ENCODE measurements at places on chromosomes 2 and 18.

DNA sequence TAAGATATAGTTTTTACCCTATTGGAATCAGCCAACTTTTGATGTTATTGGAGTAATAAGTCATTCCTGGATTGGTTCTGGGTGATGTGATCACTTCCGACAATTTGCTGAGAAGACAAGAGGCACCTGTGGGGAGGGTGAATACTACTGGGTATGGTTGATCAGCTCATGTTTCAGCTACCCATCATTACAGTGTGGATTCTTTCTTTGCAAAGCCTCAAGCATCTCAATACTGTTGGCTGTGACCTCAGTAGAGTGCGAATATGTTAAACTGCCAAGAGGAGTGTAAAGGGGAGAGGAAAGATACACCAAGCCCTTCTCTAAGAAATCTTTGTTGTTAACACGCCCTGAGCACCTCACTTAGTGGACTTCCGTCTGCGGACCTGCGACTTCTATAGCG, 317.7 kb downstream of the TDRD15 start:
- DNase-seq: no peak

DNA sequence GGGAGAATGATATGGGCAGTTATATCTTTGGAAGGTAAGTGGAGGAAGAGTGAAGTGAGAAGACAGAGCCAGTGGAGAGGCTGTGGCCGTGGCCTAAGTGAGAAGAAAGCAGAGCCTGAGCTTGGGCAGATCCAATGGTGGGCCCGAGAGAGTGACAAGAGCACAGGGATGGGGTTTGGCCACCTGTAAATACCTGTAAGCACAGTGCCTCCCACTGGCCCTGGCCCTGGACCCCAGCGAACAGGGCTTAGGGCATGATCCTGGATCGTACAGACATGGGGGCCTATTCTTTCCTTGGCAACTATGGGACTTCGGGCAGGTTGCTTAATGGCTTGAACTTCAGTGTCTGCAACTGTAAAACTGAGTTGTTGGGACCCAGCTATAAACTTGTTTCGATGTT, 44.1 kb downstream of the MTCL1 start:
- no peak for DNase-seq

DNA sequence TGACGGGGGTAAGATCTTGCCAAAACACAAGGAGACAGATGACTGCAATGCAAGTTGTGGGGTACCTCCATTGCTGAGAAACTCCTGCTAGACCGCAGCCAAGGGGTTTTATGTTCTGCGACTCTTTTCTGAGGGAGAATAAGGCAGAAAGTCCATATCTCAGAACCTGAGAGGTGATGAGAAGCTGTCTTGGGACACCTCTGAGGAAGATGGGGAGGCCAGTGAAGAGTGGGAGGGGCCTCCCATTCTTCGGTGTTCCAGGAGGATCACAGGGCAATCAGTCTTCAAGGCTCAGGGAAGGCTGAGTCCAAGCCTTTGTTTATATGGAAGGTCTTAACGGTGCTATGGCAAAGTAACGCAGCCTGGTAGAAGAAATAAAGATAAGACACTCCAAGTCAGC, 18.0 kb downstream of the CYP27A1 start:
- no peak for DNase-seq

- no peak for DNase-seq
Measured at GRCh38 chr2:6644261-6644660, 221.4 kb downstream of the CMPK2 start.

DNA sequence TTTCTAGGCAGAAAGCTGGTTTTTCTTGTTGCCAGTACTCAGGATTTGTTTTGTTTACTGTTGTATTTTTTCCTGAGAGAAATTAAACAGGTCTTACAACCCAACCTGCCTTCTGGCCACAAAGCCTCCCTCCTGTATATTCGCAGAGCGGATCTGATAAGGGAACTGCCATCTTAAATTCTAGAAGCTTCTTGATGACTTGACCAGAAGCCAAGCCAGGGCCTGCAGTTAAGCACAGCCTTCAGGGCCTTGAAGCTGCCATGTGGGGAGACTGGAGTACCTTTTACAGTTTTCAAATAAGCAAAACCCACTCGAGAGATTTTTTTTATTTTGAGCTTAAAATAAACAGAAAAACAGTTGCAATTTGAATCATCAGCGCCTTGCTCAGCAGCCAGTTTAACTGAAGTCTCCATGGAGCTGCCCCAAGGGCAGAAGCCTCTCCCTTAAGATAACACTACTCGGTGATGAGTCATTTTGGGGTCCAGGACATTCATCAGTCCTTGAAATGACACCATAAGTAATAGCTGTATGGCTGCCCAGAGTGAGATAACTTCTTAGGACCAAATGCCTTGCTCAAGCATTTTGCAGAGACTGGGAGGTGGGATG, 51.5 kb upstream of the PHLPP1 start:
- DNase-seq: no peak

DNA sequence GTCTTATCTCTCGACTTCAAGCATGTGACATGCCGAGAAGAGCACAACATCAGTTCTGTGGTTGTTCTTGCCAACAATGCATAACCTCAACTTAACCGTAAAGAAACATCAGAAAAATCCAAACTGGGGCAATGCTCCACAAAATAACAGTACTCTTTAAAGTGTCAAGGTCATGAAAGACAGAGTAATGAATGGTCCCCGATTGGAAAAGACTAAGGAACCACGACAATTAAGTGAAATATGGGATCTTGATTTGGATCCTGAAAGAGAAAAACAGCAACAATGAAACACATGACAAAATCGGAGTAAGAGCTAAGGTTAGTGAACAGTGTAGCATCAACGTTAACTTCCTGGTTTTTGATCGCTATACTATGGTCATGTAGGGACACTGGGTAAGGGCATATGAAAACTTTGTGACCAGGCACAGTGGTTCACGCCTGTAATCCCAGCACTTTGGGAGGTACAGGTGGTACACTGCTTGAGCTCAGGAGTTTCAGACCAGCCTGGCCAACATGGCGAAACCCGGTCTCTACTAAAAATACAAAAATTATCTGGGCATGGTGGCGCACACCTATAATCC, 55.2 kb downstream of the UNC50 start:
- DNase-seq: no peak

DNA sequence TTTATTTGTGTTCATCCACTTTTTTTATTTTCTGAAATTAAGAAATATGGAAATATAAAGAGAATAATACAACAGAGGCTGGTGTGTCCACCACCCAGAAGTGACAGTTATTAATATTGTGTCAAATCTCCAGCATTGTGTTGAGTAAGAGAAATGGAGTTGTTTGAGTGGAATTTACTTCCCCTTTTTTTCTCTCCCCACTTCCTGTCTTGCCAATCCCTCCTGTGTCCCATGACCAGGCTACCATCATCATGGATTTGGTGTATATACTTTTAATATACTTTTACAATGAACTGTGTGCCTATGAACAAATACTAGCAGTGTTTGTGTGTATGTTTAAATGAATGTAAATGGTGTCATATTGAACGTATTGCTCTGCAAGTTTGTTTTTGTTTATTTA, 276.9 kb upstream of the SKOR2 start:
- no peak for DNase-seq

DNA sequence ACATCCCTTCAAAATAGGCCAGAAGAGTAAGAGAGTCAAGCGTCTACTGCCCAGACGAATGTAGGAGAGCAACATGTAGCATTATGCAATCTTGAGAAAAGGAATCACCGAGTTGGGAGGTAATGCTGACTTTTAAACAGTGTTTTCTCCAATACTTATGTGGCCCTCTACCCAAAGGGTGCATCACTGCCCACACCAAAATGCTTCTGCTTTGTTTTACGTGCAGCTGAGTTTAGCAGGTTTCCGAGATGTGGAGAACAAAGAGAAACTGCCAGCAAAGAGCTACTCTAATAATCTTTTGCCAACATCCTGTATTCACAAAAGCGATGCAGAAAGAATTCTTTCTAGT, 63.4 kb upstream of the ZEB2 start:
- DNase-seq: no peak

DNA sequence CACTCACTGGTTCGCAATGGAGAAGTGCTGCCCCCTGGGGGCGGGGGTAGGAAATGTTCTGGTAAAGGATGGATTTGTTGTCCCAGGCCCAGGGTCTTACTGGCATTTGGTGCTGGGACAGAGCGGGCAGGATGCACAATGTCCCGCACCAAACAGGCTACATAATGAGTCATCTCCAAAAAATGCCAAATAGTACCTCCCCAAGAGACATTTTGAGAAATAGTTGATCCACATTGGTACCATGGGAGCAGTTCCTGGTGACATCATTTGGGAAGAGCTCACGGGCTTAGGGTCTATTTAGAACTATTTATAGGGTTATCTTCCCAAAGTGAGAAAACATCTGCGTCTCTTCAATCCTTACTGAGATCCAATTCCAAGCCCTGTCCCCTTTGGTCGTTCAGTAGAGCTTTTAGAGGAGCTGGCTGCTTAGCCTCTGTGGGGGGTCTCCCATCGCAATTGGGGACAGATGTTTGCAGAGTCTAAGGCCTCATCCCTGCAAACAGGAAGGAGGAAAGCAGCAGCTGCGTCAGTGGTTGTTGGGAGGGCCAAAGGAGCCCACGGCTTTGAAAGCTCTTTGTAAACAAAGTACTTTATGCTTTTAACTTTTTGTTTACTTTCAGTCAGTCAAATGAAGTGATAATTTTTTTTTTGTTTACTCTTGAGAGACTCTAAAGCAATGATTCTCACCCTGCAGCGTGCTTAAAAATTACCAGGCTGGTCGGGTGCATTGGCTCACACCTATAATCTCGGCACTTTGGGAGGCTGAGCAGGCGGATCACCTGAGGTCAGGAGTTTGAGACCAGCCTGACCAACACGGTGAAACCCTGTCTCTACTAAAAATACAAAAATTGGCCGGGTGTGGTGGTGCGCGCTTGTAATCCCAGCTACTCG, 49.3 kb downstream of the GREB1 start:
- DNase-seq: no peak

DNA sequence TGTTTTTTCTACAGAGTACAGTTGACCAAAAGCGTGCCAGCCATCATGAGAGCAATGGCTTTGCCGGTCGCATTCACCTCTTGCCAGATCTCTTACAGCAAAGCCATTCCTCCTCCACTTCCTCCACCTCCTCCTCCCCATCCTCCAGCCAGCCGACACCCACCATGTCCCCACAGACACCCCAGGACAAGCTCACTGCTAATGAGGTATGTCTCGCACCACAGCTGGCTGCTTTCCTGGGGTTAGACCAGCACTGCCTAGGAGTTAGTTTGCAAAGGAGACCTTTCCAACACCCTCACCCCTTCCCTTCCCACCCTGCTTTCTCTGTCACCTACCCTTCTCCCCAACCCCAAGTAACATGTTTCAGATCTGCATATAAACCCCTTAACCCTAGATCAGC, 120.3 kb upstream of the IL1R2 start:
- no peak for DNase-seq

DNA sequence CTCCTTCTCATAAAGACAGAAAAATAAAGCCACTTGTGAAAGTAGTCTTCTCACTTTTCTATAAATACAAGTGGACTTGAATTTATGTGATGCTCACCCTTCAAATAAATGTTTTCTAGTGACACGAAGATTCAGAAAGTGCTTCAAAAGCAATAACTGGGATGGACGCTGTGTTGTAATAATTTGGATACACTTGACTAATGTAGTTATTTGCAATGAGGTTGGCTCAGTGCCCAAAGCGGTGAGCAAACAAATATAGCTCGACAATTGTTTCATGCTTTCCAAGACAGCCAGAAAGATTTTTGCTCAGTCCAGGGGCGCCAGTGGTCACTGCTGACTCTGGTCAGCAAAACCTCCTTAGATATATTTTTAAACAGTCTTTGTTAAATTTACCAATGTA, 278.6 kb upstream of the KLHL14 start:
- DNase-seq: no peak

DNA sequence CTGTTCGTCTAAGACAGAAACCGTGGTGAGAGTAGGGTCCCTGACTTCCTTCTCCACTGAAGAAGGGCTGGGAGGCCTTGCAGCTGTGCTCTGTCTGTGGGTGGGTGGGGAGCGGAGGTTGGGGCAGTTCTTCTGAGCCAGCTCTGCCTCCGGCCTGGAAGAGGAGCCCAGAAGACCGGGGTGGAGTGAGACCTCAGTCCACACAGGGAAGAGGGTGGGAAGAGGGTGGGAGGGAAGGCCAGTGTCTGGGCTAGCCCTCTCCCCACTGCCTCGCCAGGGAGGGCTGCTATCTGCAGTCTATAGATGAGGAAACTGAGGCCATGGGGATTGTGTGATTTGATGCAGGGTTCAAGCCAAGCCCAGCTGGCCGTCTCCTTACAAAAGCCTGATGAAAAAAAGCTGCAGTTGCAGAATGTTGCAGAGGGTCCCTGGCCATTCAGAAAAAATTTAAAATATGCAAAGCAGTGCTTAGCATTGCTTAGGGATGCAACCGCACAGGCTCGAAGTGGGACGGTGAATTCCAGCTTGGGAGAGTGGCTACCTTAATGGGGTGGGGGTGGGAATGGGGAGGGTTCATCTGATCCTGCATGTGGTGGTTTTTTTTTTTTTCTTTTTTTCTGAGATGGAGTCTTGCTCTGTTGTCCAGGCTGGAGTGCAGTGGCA, 181.6 kb upstream of the HS6ST1 start:
- no peak for DNase-seq

GRCh38 chr2:121491518-121491917, 39.2 kb upstream of the RNU4ATAC start:
- no peak for DNase-seq

GRCh38 chr18:67310826-67311225, 205.7 kb downstream of the DSEL start:
- no peak for DNase-seq

GRCh38 chr2:38765149-38765548, 12.9 kb upstream of the GEMIN6 start:
- DNase-seq: no peak

DNA sequence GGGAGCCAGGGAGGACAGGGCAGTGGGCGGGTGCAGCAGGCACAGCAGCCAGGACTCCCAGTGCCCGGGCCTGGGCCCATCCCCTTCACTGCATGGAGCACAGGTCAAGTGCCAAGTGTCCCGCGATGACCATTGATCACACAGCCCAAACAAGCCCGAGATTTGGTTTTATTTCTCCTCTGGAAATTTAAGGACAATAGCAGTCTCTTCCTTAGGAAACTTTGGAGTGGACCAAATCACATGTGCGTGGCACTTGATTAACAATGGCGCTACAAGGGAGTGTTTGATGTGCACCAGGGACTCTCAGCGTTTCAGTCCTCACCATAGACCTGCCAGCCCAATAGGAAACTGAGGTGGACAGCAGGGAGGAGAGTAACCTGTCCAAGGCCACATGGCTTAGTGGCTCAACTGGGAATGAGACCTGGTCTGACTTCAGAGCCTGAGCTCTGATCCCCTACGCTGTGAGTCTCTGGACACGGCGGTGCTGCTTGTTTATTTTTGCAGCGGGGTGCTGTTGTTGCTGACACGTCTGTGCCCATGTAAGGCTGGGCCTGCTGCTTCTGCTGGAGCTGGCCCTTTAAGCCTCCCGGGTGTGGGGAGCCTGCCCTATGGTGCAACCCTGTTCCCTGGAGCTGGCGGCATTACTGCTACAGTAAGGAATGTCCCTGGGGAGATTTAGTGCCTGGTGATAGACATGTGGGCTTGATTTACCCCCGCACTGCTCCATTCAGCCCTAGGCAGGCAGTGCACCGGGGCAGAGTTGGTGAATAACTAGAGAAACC, 194.2 kb downstream of the INHBB start:
- no peak for DNase-seq

All from substantia nigra (tissue), 51 donors.